ENCODE measurements at places on chromosomes 1 and 21. TPM values are rescaled to one million over a fixed set of nuclear protein-coding genes. Genes with fewer than 3 reads are reported as not detected.

SELP gene
- total RNA-seq: not detected

PINK1 gene
- 115 TPM for total RNA-seq

TPTE gene
- total RNA-seq: not detected

HSD3B1 gene
- total RNA-seq: not detected

ITSN1 gene
- total RNA-seq: 36.8 TPM

TMEM81 gene
- 2.3 TPM for total RNA-seq

TNNI3K gene
- 0.70 TPM for total RNA-seq

CDK18 gene
- total RNA-seq: 33.3 TPM

KLHDC8A gene
- not detected for total RNA-seq

FCRL6 gene
- total RNA-seq: not detected

PIP5K1A gene
- 40.4 TPM for total RNA-seq

SIM2 gene
- 6.0 TPM for total RNA-seq

LHX4 gene
- total RNA-seq: 0.40 TPM

GALE gene
- total RNA-seq: 32.0 TPM

SEC16B gene
- total RNA-seq: 1.8 TPM

NCMAP gene
- total RNA-seq: not detected

Data from myocyte (in vitro differentiated cells).